Osteoblast (primary cell): ENCODE measurements at places on chromosomes 7 and 10.

DNA sequence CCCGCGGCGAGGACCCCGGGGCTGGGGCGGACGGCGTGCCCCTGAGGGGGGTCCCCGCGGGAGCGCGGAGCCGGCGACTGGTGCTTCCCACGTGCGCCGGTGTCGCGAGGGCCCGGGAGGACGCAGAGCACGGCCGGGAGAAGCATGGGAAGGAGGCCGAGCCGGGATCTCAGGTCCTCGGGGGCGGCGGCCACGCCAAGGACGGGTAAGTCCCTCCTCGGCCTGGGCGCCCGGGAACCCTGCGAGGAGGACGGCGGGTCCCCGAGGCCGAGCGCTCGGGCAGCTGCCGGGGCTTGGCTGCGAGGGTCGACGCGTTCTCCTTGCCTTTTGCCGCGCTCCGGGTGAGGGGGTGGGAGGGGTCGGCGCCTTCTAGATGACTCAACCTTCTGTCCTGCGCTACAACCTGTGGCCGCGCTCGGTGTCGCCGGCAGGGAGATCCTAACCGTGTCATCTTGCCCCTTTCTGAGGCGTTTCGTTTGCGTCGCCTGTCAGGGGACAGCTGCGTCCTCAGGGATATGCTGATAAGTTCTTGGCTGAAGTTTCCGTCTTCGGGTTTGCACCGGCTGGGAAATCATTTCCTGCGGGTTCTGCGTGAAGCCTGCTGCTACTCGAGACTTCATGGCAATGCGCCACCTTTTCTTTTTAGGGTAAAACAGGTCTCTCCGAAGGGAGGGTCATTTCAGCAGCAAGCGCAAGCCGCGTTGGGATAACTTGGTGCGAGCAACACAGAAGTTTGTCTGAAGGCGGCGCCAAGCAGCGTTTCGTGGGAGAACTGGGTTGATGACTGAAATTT lies 529 bp downstream of the TASOR2 start:
- DNase-seq: peak; percentile 87

GRCh38 chr10:35643151-35644049 lies 1.3 kb upstream of the FZD8 start:
- peak; percentile 96 for DNase-seq

DNA sequence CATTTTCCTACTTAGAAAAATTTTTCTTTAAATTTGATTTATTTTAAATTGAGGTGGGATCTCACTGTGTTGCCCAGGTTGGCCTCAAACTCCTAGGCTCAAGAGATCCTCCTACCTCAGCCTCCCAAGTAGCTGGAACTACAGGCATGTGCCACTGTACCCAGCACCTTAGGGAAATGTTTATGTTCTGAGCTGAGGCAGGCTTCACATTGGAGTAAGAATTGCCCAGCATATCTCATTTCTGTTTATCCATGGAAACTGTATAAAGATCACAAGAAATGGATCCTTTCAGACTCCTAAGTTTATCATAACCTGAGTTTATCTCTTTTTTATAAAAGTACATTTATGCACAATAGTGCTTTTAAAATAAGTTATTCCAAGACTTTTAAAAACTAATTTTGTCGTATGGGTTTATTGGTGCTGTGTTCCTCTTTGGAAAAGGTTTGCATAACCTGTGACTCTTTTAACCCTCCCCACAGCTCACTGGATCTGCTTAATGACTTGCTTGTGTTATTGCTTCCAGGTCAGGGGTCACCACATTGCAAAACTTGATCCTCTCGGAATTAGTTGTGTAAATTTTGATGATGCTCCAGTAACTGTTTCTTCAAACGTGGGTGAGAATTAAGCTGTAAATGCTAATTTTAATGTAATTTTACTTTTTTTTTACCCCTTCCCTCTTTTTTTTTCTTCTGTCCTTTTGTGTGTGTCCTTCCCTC lies 40.7 kb downstream of the OGDH start:
- DNase-seq: no peak

- DNase-seq: peak; percentile 80
These were observed 22.4 kb upstream of the AHR start for GRCh38 chr7:17275749-17276671.

GRCh38 chr7:49670991-49671390 lies 102.4 kb upstream of the VWC2 start:
- no peak for DNase-seq
